SJSA1 (cell line): ENCODE measurements at places on chromosomes 11 and 22. TPM values are rescaled to one million over a fixed set of nuclear protein-coding genes. Genes with fewer than 3 reads are reported as not detected.

Gene SERPINH1
- total RNA-seq = 638 and 816 TPM in 2 replicates

Gene BIK
- 1.4 and 2.2 TPM in 2 replicates for total RNA-seq

Gene RIN1
- 44.9 and 58.0 TPM in 2 replicates for total RNA-seq

Gene ZNHIT2
- total RNA-seq = 22.8 and 42.1 TPM in 2 replicates

- H3K27me3 ChIP-seq = no peaks in the 10 kb centered on the region
- no peak overlapping the region for H3K4me3 ChIP-seq
- DNase-seq = no peak
Measured at GRCh38 chr11:119580081-119580480, 148.9 kb downstream of the NECTIN1 start.

GRCh38 chr11:76493626-76494539 lies 49.1 kb downstream of the EMSY start:
- H3K4me1 ChIP-seq = no peaks in the 10 kb centered on the region
- H3K27me3 ChIP-seq = no peaks in the 10 kb centered on the region
- no peak for DNase-seq
- no peaks in the 10 kb centered on the region for H3K36me3 ChIP-seq
- H3K27ac ChIP-seq = no peak overlapping the region
- no peak overlapping the region for H3K4me3 ChIP-seq

GRCh38 chr22:19991645-19992451 lies 24.8 kb downstream of the ARVCF start:
- DNase-seq = no peak
- no peak overlapping the region for H3K27ac ChIP-seq
- H3K4me1 ChIP-seq = peaks cover 9% of the 10 kb centered on the region
- no peaks in the 10 kb centered on the region for H3K27me3 ChIP-seq
- no peak overlapping the region for H3K4me3 ChIP-seq

DNA sequence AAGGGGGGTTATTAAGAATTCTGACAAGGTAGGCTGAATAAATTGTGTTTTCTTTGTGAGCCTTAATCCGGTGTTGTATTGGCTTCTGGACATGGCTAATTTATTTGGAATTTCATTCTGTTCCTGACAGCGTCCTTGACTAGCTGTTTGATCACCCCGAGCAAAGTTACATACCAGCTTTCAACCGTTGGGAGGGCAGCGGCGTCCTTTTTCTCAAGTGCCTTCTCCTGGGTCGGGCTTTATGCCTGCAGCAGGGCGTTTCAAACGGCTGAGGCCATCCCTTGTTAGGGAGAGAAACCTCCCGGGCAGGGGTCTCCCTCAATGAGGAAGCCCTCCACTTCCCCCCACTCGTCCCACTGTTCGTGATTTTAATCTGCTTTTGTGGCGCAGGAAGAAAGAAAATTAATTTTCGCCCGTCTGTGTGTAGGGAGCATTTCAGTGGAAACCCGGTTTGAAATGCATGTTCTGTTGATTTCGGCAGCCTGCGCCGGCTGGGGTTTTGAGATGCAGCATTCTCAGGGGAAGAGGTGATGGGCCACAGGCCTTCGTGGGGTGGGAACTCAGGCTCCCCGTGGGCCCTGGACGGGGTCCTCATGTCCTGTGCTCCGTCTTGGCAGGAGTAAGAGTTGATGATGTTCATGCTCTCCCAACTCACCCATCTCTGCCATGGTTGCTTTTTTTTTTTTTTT lies 2.9 kb upstream of the SMIM38 start:
- peaks cover 38% of the 10 kb centered on the region for H3K4me1 ChIP-seq
- no peak overlapping the region for H3K4me3 ChIP-seq
- DNase-seq = no peak
- no peaks in the 10 kb centered on the region for H3K36me3 ChIP-seq
- H3K27me3 ChIP-seq = no peaks in the 10 kb centered on the region

DNA sequence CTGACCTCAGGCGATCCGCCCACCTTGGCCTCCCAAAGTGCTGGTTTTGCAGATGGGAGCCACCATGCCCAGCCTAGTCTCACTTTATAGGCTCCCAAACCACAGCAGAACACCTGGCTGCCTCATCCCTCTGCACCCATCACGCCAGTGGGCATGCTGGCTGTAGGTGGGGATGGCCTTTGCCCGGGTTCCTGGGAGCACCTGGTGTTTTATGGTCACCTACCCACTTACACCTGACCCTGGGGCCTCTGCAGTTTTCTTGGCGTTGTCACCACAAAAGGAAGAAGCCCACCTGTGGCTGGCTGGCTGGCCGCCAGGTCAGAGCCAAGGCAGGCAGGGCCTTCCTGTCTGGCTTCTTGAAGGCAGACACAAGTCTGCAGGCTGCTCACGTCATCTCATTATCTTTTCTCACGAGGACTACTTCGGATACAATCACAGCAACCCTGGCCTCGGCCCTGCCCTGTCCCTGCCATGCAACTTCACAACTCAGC lies 8.2 kb downstream of the RRP7A start:
- H3K27ac ChIP-seq = no peak overlapping the region
- H3K4me3 ChIP-seq = no peak overlapping the region
- DNase-seq = no peak
- H3K36me3 ChIP-seq = peaks cover 13% of the 10 kb centered on the region

DNA sequence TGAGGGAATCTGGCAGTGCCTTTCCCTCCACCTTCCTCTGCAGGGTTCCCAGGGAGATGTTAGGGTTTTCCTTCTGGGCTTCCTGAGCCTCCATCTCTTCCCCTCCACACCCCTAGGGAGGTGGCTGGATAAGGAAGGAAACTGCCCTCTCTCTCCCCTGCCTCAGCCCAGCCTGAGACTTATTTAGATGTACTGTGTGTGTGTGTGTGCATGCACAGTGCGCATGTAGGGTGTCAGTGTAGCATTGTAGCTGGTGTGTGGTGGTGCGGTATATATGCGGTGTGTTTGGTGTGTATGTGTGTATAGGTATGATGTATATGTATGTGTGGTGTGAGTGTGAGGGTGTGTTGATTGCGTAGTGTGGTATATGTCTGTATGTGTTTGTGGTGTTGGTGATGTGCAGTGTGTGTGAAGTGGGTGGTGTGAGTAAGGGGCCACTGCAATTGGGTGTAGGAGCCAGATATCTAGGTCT lies 1.5 kb downstream of the FXYD6 start:
- no peak for DNase-seq
- peaks cover 10% of the 10 kb centered on the region; the same call in 1 of the 2 replicates for H3K27me3 ChIP-seq
- H3K4me1 ChIP-seq = no peaks in the 10 kb centered on the region
- H3K36me3 ChIP-seq = no peaks in the 10 kb centered on the region
- no peak overlapping the region for H3K27ac ChIP-seq
- H3K4me3 ChIP-seq = no peak overlapping the region
